ENCODE measurements at places on chromosomes 5 and 9.

- no peak for DNase-seq
These were observed 795.6 kb downstream of the PTPRD start for GRCh38 chr9:9817176-9817575.

DNA sequence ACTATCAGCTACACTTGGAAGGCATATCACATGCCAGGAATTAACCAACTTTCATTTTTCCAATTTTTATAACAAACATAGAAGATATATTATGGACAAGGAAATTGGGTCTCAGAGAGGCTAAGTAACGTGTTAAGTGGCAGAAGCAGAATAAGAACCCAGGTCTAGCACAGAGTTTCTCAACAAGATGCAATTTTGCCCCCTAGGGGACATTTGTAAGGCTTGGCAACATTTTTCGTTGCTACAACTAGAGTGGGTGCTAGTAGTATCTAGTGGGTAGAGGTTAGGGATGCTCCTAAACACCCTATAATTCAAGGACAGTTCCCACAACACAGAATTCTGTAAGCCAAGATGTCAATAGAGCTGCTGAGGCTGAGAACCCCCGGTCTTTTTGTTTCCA is 180.6 kb downstream of the SNCAIP start:
- no peak for DNase-seq

DNA sequence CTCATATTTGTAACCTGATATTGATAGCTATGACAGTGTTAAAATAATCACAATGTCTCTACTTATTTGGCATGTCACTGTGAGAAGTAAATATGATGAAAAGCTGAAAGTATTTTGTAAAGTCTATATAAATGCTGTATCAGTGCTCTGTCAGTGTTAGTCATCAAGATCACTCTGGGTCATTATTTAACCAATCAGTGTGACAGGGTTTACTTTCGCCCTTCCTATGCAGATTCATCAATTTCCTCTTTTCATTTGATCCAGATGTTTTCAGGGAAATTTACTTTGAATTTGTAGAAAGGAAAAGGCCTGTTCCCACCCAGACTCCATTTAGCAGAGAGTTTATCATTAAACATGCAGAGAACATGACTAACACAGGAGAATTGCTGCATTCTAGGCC is 9.9 kb upstream of the PCSK5 start:
- DNase-seq = no peak

- DNase-seq = no peak
These were observed 25.6 kb downstream of the CEP78 start for GRCh38 chr9:78261403-78262001.

GRCh38 chr5:139645430-139645871 is 2.7 kb upstream of the CXXC5 start:
- no peak for DNase-seq

All from stimulated activated CD4-positive, alpha-beta T cell treated with anti-CD3 and anti-CD28 coated beads, TNF-alpha, amount 100 ng/mL, for 4 hours (primary cell).